ENCODE measurements at places on chromosomes 13 and 19.

GRCh38 chr13:39023316-39023715 lies 14.6 kb downstream of the PROSER1 start:
- no peak for DNase-seq

- DNase-seq: no peak
Measured at GRCh38 chr13:61383111-61383510, 32.5 kb downstream of the PCDH20 start.

GRCh38 chr13:38210928-38211596 lies 138.6 kb upstream of the UFM1 start:
- no peak for DNase-seq

GRCh38 chr13:37531049-37531448 lies 67.5 kb downstream of the POSTN start:
- no peak for DNase-seq

GRCh38 chr19:17909003-17909732 lies 23.6 kb upstream of the CCDC124 start:
- no peak for DNase-seq

- DNase-seq: no peak
Measured at GRCh38 chr13:110777251-110777820, 63.8 kb downstream of the ING1 start.

DNA sequence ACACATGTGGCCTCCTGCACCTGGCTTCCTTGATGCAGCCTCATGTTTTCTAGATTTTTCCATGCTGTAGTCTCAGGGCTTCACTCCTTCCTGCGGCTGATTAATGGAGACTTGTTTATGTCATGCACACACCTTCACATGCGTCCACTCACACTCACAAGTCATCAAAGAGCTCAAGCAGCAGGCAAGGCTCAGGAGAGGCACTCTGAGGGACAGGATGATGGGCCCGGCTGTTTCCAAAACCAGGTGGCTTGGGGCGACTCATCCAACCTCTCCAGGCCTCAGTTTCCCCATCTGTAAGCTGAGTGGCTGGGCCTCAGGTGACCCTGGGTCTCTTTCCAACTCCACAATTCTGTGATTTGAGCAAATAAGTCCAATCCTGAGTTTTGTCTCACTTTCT lies 36.9 kb downstream of the RASA3 start:
- DNase-seq: no peak

GRCh38 chr13:45231722-45232121 lies 30.9 kb upstream of the KCTD4 start:
- DNase-seq: no peak

DNA sequence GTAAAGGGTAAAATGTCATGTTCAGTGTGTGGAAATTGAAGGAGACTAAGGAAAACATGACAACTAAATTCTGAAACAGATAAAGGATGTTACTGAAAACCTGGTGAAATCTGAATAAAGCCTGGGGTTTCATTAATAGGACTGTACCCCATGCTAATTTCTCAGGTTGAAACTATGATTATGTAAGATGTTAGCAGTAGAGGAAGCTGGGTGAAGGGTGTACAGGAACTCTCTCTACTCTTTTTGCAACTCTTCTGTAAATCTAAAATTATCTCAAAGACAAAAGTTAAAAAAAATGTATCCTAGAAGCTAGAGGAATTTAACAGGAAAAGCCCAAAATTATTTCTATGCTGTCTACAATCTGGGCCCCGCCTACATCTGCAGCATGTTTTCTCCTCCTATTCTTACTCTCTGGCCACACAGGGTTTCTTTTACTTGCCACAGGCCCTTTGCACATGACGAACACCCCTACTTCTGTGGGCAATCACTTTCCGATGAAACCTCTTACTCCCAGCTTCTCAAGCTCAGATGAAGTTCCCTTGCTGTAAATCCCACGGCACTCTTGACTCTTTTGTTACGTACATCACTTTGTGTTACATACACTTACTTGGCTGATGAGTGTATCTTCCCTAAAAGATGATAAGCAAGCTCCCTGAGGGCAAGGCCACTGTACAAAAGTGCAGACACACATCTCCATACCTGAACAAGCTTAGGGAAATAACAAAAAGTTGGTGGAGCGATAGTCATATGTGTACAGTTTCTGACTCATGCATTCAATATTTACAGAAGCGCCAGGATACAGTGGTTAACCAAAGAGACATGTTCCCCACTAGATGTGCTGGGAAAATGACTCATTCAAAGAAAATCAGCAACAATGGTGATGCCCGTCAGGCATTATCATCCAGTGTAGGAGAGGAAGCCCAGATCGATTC lies 32.6 kb downstream of the RUBCNL start:
- DNase-seq: peak; percentile 76

- no peak for DNase-seq
Measured at GRCh38 chr13:36834299-36834698, 15.3 kb downstream of the RFXAP start.

GRCh38 chr19:15629003-15629880 lies 11.5 kb upstream of the CYP4F3 start:
- DNase-seq: no peak

DNA sequence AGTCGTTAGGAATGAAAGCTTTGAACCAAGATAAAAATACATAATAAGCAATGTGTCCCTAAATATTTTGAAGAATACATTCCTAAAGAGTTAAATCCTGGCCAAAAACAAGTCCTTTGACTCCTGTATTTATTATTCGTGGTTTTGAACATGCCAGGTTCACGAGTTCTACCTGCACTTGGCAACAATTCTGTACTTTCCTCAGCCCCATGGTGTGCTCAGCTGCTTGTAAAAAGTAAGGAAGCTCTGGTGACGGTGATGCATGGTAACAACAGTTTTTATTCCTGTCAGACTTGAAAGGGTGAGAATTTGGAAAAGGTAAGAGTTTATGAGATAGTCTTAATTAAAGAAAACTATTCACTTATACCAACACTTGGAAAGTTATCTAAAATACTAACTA lies 95.0 kb upstream of the KLF12 start:
- no peak for DNase-seq

GRCh38 chr13:42318570-42318969 lies 46.6 kb downstream of the AKAP11 start:
- DNase-seq: no peak

DNA sequence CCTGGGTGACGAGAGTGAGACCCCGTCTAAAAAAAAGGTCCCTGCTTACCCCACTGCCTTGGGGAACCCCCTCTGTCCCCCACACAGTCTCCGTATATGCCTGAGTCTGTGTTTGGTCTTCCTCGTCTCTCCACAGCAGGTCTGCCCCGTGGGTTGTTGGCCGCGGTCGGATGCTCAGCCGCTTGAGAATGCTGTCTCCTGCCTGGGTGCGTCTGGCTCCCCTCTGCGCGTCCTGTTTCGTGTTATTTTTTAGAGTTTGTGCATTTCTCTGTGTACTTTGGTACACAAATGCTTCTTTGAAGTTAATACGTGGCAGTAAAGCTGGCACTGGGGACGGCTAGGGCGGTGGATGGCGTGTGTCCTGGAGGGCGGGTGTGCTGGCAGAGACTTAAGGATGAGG lies 34.9 kb downstream of the KDM4B start:
- no peak for DNase-seq

Measured in HS-5 (cell line).